ENCODE measurements at places on chromosomes 11 and 22. TPM values are rescaled to one million over a fixed set of nuclear protein-coding genes. Genes with fewer than 3 reads are reported as not detected.
A peak's percentile ranks its signal among the peaks of the same experiment; 100 is the strongest.

DNA sequence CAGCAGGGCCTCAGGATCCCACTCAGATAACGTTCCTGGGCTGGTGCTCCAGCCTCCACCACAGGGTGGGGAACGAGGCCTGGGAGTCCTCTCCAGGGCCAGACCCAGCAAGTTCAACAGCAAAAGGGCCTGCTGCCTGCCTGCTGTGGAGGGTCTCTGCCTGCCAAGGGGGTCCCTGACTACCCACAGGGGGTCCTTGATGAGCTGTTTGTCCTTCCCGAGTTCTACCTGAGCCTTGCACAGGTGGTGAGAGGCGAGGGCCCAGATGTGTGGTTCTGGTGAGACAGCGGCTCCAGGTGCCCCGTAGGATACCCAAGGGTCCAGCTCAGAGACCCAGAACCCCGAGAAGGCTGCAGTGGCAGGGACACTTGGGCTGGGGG, 4.4 kb downstream of the DUSP8 start:
- no peak for DNase-seq
- peaks cover 83% of the 10 kb centered on the region for H3K4me1 ChIP-seq
- H3K4me3 ChIP-seq = no peak overlapping the region

DNA sequence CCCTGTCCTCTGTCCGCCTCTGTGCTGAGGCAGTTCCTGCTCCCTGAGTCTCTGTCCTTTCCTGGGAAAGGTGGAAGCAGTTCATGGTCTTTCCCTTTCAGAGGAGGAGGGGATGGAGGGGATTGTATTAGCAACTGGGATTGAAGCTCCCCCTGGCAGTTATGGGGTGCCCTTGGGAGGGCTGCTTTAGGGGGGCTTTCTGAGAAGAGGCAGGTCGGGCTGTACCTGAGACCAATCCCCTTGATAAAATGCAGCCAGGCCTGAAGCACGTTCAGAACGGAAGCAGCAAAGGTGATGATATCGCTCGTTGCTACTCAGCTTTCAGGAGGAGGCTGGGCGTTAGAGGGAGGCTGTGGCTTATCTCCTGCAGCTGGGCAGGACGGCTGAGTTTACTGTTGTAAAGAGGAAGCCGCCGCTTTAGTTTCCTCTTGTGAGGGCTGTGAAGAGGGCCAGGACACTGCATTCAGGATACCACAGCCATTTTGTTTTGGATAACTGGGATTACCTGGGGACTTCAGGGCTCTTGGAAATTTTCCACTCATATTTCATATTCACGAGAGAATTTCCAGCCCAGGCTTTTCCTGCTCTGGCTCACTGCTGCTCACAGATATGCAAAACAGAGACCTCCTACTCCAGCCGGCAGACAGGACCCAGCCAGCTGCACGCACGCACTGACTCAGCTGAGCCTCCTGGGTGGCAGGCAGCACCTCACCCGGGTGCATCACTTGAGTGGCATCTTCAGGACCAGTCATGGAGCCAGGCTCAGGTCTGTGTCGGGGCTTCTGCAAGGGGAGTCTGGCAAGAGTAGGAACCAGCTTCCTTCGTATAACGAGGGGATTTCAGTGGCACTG, 798 bp downstream of the AMPD3 start:
- no peaks in the 10 kb centered on the region for H3K36me3 ChIP-seq
- no peak overlapping the region for H3K27ac ChIP-seq
- H3K27me3 ChIP-seq = peaks cover 35% of the 10 kb centered on the region
- DNase-seq = no peak
- peak overlapping the region; percentile 48 for H3K4me3 ChIP-seq
- peaks cover 20% of the 10 kb centered on the region for H3K4me1 ChIP-seq

DNA sequence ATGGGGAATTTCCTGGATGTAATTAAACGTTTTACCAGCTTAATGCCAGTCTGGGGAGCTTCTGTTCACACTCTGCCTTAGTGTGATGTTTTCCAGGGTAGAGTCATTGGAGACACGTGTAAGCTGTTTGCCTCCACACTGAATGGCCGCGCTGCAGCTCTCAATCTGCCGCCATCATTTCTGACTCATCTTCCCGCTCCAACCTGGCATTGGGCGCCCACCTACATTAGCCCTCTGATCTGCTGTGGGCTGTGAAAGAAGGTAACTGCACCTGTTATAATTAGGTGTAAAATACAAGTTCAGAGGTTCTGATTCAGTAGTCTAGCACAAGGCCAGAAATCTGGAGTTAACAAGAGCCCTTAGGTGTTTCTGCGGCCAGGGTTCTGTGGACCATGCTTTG, 54.6 kb downstream of the MN1 start:
- H3K27me3 ChIP-seq = peaks cover 4% of the 10 kb centered on the region
- no peak overlapping the region for H3K27ac ChIP-seq
- H3K36me3 ChIP-seq = no peaks in the 10 kb centered on the region
- H3K4me1 ChIP-seq = peaks cover 26% of the 10 kb centered on the region

DNA sequence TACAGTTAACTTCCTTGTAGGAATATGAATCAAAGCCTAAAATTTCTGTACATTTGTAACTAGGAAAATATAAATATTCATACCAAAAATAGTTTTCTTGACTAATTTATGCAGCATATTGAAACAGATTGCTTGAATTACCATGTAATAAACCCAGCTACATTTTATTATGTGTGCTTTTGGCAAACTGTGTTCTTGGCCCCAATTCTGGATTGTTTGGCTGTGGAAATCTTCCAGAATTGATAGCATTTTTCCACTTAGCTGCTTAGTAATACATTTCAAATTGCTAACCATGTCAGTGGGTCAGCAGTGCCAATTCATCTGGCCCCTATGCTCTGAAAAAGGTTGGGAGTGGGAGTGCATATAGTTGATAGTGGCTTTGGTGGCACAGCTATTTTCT, 32.3 kb downstream of the PDHX start:
- DNase-seq = no peak
- H3K27me3 ChIP-seq = no peaks in the 10 kb centered on the region
- peaks cover 18% of the 10 kb centered on the region for H3K4me1 ChIP-seq
- H3K4me3 ChIP-seq = no peak overlapping the region
- H3K36me3 ChIP-seq = peaks cover 8% of the 10 kb centered on the region

GRCh38 chr11:86812981-86813380, 12.6 kb downstream of the PRSS23 start:
- H3K27ac ChIP-seq = no peak overlapping the region
- H3K36me3 ChIP-seq = no peaks in the 10 kb centered on the region
- H3K4me1 ChIP-seq = peaks cover 28% of the 10 kb centered on the region
- H3K27me3 ChIP-seq = no peaks in the 10 kb centered on the region
- no peak overlapping the region for H3K4me3 ChIP-seq

- H3K4me1 ChIP-seq = peaks cover 16% of the 10 kb centered on the region
- H3K27ac ChIP-seq = no peak overlapping the region
- H3K36me3 ChIP-seq = no peaks in the 10 kb centered on the region
- H3K4me3 ChIP-seq = no peak overlapping the region
Observed at GRCh38 chr11:44466531-44467205, 98.8 kb upstream of the CD82 start.

- H3K36me3 ChIP-seq = no peaks in the 10 kb centered on the region
- H3K4me3 ChIP-seq = no peak overlapping the region
- peaks cover 28% of the 10 kb centered on the region for H3K4me1 ChIP-seq
Observed at GRCh38 chr11:47148903-47149531, 27.7 kb downstream of the ARFGAP2 start.

DNA sequence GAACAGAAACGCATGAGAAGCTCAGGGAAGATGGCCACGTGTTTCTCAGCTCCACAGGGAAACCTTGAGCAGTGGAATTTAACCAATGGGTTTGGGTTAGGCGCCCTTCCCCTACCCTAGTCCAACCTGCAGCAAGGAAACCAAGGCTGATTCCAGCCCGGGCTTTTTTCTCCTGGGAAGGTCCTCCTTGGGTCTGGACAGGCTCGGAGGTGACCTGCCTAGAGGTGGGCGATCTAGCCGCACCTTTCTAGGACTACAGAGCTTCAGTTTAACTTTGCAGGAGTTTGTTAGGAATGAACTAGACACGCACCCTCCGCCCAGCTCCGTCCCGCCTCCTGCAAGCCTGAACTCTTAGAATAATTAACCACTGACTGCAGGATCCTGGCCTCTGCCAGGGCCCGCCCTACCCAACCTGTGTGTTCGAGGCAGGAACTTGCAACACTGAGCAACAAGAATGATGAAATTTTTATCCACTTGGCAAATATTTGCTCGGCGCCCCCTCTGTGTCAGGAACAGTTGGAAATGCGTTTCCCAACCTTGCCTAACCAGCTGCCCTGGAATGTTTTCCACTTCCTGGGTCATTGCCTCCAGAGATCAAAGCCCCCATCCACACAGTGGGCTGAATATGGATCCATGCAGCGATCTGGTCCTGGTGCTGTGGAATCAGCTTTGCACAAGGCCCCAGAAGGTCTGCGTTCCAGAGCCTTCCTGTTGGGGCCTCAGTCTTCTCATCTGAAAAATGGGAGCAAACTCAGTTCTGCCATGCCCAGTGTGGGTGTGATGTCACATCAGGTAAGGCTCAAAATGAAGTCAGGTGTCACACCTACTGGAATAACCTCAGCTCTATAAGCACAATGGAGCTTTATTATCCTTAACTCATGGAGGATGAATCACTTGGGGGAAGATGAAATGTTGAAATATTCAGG, 13.3 kb downstream of the MPST start:
- no peak overlapping the region for H3K27ac ChIP-seq
- H3K4me1 ChIP-seq = no peaks in the 10 kb centered on the region
- peaks cover 16% of the 10 kb centered on the region for H3K36me3 ChIP-seq
- H3K4me3 ChIP-seq = no peak overlapping the region
- H3K27me3 ChIP-seq = peaks cover 22% of the 10 kb centered on the region

DNA sequence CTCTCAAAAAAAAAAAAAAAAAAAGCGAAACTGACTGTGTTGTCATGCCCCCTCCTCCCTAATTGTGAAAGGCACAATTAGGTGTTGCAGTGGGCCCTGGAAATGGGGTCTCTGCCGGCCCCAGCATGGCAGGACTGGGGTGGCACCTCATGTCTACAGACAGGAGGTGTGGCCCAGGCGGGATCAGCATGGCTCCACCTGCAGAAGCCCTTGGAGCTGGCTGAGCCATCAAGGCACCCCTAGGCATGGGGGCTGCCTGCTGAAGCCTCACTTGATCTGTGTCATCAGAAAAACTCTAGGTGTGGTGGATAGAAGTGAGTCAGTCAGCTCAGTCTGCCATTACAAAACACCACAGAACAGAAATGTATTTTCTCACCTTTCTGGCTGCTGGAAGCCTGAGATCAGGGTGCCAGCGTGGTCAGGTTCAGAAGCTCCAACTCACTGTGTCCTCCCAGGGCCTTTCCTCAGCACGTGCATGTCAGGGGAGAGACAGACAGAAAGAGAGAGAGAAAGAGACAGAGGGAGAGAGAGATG, 10.1 kb upstream of the B4GALNT4 start:
- H3K4me3 ChIP-seq = no peak overlapping the region
- no peak for DNase-seq
- H3K36me3 ChIP-seq = no peaks in the 10 kb centered on the region
- H3K27me3 ChIP-seq = peaks cover 37% of the 10 kb centered on the region
- H3K27ac ChIP-seq = no peak overlapping the region

GRCh38 chr11:118648291-118648690, 31.2 kb downstream of the TREH start:
- H3K27ac ChIP-seq = no peak overlapping the region
- peaks cover 25% of the 10 kb centered on the region for H3K4me1 ChIP-seq
- peaks cover 98% of the 10 kb centered on the region for H3K36me3 ChIP-seq
- no peak for DNase-seq
- no peak overlapping the region for H3K4me3 ChIP-seq
- no peaks in the 10 kb centered on the region for H3K27me3 ChIP-seq

- no peaks in the 10 kb centered on the region for H3K36me3 ChIP-seq
- H3K4me3 ChIP-seq = no peak overlapping the region
- peaks cover 41% of the 10 kb centered on the region for H3K27me3 ChIP-seq
- no peak for DNase-seq
- H3K4me1 ChIP-seq = no peaks in the 10 kb centered on the region
- H3K27ac ChIP-seq = no peak overlapping the region
Observed at GRCh38 chr11:15053191-15053685, 20.2 kb upstream of the CALCB start.

DNA sequence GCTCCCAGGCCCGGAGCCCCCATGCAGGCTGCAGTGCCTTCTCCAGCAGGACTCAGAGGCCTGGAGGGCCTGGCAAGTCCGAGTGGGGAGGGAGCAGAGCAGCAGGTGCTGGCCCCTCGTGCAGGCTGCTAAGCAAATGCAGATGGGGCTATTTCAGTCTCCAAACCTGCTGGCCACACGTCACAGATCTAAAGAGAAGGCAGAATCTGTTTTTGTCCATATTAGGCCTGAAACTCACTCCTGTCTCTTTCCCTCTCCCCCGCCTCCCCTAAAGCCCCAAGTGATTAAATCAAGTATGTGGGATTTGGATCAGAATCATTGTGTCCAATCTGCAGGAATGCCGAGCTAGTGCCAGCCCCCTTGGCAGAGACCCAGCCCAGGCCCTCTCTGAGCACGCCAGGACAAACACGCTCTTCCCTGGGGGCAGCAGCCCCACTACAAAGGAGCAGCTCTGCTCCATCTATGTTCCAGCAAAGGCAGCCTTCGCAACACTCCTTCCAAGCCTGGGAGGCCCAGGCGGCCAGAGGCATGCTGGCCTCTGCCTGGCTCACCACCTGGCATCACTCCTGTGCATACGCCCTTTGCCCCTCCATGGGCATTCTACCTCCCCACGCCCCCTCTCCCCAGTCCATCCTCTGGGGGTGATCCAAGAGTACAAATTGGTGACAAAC, 26.5 kb downstream of the RPL27A start:
- peak overlapping the region; percentile 82 for H3K27ac ChIP-seq
- H3K4me1 ChIP-seq = peaks cover 45% of the 10 kb centered on the region
- H3K36me3 ChIP-seq = peaks cover 54% of the 10 kb centered on the region
- no peaks in the 10 kb centered on the region for H3K27me3 ChIP-seq

DNA sequence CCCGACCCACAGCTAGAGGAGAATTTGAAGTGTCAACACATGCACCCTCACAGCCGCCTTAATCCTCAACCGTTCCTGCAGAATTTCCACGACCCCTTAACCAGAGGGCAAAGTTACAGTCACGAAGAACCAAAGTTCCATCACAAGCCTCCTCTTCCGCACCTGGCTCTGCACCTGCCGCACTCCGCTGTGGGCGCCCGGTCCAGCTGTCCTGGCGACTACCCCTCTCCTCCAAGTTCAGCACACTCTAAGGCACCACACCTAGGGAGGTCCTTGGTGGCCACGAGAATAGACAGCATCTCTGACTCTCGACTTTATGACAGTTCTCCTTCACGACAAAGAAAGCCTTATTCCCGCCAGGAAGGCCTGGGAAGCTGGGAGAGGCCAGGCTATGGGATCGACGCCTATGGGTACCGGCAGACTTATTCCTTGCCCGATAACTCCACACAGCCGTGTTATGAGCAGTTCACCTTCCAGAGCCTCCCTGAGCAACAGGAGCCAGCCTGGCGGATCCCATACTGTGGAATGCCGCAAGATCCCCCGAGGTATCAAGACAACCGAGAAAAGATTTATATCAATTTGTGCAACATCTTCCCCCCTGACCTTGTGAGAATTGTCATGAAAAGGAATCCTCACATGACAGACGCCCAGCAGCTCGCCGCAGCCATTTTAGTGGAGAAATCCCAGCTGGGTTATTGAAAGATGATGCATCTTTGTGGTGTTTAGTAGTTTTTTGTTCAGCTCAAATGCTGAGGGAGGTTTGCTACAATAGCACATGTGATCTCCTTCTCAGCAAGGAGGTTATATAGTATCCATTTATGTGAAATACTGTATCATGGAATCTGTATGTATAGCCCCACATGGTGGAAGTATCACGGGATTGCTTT, 72.1 kb downstream of the ZC3H12C start:
- no peak overlapping the region for H3K27ac ChIP-seq
- no peaks in the 10 kb centered on the region for H3K4me1 ChIP-seq
- DNase-seq = no peak
- no peaks in the 10 kb centered on the region for H3K27me3 ChIP-seq
- H3K4me3 ChIP-seq = no peak overlapping the region

GRCh38 chr11:116055064-116055463, 550.8 kb upstream of the CADM1 start:
- DNase-seq = no peak
- H3K27ac ChIP-seq = no peak overlapping the region
- peaks cover 81% of the 10 kb centered on the region for H3K27me3 ChIP-seq
- H3K4me3 ChIP-seq = no peak overlapping the region

The CD6 gene
- 0.47 TPM for total RNA-seq

The MUC5B gene
- total RNA-seq = not detected

The LTBP3 gene
- total RNA-seq = 80.3 TPM

The CLMP gene
- 3.4 TPM for total RNA-seq

The MPEG1 gene
- total RNA-seq = 9.5 TPM
